ENCODE measurements at places on chromosomes 13 and 19.

DNA sequence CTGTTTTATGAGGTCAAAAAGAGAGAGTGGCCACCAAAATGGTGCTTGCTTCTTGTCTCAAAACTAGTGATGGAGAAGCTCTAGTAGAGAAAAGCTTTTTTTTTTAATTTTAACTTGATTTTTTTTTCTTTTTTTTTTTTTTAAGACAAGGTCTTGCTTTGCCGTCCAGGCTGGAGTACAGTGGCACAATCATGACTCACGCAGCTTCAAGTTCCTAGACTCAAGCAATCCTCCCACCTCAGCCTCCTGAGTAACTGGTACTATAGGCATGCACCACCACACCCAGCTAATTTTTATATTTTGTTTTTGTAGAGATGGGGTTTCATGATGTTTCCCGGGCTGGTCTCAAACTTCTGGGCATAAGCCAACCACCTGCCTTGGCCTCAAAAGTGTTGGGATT, 279.0 kb downstream of the TBC1D4 start:
- no peak for DNase-seq

DNA sequence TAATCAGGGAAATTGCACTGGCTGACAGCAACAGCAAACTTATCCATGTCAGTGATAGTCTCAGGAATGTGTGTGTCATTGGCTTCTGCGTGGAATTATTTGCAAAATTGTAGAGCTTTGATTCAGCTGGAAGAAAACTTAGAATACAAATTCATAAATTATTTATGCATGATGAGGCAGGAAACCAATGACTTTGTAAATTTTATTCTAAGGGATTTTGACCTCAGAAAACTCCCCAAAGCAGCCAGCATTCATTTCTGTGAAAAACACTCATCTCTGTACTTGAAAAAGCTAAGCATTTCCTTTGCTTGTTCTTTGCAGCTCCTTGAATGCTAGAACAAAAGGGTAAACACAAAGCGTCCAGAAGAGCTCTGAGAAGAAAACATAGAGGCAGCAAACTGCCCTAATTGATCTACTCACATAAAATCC, 162.4 kb downstream of the DCT start:
- DNase-seq = no peak

GRCh38 chr19:45919678-45920077, 5.1 kb upstream of the NANOS2 start:
- no peak for DNase-seq

DNA sequence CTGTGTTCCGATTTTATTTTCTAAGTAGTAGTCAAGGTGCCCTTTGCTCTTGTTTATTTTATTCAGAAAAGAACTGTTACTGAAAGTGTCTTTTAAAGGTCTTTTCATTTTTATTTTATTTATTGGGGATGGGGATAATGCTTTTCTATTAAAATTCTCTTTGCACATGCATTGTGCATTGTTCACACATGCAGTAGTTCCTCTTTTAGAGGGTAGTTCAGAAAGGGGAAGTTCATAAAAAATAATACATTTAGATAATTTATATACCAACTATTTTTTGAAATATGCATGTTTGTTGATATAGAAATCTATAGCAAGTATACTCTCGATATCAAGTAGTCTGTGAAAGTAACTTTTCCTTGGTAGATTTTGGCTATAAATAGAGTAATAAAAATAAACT, 3.5 kb downstream of the GPC5 start:
- peak; percentile 51 for DNase-seq

GRCh38 chr19:35860436-35860817, 3.7 kb downstream of the KIRREL2 start:
- no peak for DNase-seq

DNA sequence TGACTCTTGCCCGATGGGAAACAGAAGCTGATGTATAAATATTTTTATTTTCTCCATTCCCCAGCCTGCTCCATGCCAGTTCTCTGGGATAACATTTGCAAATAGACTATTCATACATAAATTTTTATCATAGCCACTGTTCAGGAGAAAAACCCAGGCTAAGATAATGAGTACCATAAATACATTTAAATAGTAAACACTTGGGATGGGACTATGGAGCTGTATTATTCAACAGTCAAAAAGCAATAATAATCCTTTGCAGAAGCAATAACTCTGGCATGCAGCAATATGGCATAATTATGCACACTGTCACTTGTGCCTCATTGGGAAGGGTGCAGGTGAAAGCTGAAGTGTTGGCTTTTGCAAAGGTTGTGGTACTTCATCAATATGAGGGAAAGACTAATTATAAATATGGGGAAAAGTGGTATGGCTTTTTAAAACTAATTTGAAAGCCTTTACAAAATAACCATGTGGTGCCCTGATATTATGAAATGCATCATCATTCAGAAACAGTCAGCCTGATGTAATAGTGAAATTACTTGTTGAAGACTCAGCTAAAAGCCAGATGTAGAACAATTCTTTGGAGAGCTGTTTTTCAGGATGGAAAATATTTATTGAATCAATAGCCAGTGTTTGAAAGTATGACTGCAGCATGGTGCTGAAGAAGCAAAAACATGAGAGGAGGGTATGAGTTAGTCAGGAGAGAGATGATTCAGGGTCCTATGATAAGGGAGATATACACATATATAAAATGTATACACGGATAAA, 2476.7 kb downstream of the PCDH9 start:
- no peak for DNase-seq

- DNase-seq = no peak
Measured at GRCh38 chr19:15487038-15487437, 7.7 kb upstream of the PGLYRP2 start.

DNA sequence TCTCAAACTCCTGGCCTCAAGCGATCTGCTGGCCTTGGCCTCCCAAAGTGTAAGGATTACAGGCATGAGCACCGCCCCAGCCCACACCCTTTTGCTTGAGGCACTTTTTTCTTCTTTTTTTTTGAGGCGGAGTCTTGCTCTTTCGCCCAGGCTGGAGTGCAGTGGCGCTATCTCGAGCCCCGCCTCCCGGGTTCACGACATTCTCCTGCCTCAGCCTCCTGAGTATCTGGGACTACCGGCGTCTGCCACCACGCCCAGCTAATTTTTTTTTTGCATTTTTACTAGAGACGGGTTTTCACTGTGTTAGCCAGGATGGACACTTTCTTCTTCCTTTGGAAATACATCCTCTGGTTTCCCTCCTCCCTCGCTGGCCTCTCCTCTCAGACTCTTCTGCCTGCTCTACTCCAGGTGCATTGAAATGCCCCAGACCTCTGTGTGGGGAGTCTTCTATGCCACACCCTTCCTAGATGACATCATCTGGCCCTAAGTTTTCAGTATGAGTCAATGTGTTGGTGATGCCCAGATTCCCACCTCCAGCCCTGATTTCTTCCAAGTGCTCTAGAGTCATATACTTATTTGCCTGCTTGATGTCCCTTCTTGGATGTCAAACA, 20.7 kb upstream of the TPT1 start:
- no peak for DNase-seq

DNA sequence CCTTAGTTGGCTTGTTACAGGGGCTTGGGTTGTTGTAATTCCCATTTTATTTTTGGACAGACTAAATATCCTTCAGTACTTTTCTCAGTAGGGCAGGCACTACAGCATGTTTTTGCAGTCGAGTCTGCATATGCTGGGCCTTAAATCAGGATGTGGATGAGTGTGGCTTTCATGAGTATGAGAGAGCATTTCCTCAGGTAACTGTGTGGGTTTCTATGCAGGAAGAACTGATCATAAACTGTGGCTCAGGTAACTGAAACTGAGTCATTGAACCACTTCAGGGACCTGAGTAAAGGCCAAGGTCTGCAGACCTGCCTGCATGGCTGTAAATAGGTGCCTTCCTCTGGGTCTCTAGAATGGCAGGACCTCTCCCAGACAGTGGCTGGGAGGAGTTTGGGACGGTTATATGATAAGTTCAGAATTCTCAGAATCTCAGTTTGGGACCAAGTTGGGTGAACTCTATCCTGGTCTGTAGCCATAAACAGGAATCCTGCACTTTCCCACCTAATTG, 112.1 kb downstream of the ZNF737 start:
- DNase-seq = no peak

GRCh38 chr19:37973666-37974065, 66.7 kb downstream of the SIPA1L3 start:
- DNase-seq = no peak

GRCh38 chr19:53782698-53783097, 41.4 kb downstream of the NLRP12 start:
- no peak for DNase-seq

GRCh38 chr13:93621051-93621450, 394.4 kb downstream of the GPC6 start:
- DNase-seq = no peak

- DNase-seq = no peak
Measured at GRCh38 chr13:99355267-99356011, 48.2 kb upstream of the GPR183 start.

- no peak for DNase-seq
Measured at GRCh38 chr13:53121131-53121773, 92.6 kb downstream of the OLFM4 start.

GRCh38 chr19:58229255-58229639, 533 bp downstream of the ZNF544 start:
- no peak for DNase-seq

- no peak for DNase-seq
Measured at GRCh38 chr19:50203281-50204080, at the start of gene MYH14. Gene MYH14 (plus strand): TSS chr19:50203622. CDS start chr19:50210366, 6,744 bp downstream.

DNA sequence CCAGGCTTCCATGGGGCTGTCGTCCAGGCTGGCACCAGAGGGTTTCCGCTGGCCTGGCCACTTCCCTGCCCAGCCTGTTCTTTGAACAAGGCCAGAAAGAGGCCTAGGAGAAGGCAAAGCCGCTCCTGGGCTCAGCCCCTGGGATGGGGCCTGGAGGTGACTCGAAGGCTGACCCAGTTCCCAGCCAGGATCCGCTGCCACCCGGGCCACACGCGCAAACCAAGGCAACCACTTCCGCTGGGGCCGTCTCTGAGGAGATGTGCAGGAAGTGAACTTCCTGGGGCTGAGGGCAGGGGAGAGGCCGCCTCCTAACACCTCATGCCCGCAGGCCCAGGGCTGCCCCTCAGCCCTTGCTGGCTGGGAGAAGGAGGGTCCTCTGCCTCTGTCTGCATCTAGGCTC, 15.2 kb downstream of the PLEKHF1 start:
- DNase-seq = peak; percentile 78

DNA sequence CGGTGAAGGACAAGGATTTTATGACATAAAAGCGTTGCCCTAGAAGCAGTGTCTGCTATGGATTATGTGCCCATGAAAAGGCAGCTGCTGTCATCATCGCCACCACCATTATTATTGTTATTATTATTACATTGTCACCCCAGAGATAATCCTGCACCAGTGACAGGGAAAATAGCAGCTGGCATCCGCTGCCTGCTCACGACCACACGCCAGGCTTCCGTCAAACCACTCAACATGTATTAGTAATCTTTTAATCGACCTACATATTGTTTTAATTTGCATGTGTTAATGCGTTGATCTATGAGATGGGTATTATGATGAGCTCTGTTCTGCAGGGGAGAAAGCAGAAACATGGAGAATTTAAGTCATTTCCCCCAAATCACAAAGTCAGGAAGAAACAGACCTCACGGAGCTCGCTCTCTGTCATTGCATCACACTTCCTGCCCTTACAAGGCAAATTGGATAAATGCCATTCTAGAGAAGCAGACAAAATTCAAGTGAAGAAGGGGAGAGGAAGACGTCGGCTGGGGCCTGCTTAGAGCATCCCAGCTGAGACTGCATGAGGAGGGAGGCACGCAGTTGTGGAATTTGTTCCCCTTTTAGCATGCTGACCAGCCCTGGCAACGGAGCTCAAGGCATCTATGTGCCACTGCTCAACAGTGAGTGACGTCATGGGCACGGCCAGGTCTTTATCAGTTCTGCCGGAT, at the start of gene FFAR3:
Gene FFAR3 (plus strand): TSS at position 594 of the 707 bp plus-strand sequence. CDS start 431 bp downstream, outside the sequence.
- DNase-seq = peak; percentile 55

- no peak for DNase-seq
Measured at GRCh38 chr19:43315851-43316250, 37.6 kb upstream of the CD177 start.

DNA sequence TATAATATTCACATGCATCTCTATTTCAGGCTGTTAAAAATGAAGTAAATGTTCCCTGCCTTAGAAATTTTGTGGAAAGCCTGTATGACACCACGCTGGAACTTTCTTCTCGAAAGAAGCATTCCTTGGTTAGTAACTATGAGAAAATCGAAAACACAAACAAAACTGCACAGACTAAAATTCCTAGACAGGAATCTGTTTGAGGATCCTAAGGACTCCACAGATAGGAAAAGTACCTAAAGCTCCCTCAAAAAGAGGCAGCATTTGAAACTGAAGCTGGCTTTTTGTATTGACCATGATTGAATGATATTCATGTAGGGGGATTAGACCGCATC, 103.4 kb downstream of the FRY start:
- DNase-seq = no peak

- DNase-seq = no peak
Measured at GRCh38 chr19:11204076-11204602, 6.8 kb upstream of the KANK2 start.

GRCh38 chr19:4908360-4908759, 941 bp upstream of the UHRF1 start:
- DNase-seq = no peak

DNA sequence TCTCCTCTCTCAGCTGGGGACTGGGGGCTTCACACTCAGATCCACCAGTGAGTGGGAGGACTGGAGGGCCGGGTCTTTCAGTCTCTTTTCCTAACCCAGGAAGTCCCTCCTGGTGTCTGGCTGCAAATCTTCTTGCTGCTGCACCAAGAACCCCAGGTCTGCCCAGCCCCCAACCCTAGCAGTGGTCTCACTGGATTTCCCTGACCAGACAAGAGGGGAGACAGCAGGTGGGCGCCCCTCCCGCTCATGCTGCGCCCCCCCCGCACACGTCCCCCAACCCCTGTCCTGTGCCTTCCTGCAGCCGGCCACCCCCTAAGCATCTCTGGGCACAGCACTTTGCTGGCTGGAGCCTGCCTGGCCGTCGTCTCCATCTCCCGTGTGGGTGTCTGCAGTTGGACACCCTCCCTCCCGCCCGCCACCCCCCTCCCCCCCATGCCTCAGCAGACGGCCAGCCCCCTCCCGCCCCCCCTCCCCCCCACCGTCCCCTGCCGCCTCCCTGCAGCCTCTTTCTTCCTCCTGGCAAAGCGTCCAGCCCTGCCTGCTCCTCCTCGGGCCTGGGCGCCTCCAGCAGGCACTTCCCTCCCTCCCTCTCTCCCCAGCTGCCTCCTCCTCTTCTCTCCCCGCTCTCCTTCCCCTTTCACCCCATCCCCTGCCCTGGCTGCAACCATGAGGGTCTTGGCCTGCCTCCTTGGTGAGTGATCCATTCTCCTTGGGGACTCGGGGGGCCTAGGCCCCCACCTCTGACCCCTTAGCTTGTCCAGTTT, at the start of gene SSC5D:
Gene SSC5D (plus strand): TSS at position 513 of the 764 bp plus-strand sequence. CDS start 154 bp downstream, at position 667.
- peak; percentile 22 for DNase-seq

DNA sequence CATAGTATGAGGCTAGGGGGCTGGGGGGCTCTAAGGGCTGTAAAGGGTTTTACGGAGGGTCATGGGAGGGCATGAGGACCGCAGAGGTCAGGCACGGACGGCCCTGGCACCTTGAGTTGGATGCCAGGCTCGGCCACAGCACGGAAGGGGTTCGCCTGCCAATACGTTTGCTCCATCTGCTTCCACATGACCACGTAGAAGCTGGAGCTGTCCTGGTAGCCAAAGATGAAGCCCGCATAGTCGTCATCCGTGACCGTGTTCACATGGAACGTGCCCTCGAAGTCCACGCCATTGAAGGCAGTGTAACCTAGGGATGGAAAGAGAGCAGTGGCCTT, 6.4 kb downstream of the COMP start:
- DNase-seq = no peak

Data from KBM-7 (cell line).